ENCODE measurements at places on chromosomes 3 and 15. TPM values are rescaled to one million over a fixed set of nuclear protein-coding genes. Genes with fewer than 3 reads are reported as not detected.

- H3K4me3 ChIP-seq, result no peak overlapping the region
- no peak for DNase-seq
- H3K36me3 ChIP-seq, result peaks cover 20% of the 10 kb centered on the region
- no peak overlapping the region for H3K27ac ChIP-seq
- H3K4me1 ChIP-seq, result no peaks in the 10 kb centered on the region
Measured at GRCh38 chr15:52337198-52337853, 41.7 kb upstream of the MYO5C start.

The CHAC1 gene
- total RNA-seq, result 3.6 TPM

DNA sequence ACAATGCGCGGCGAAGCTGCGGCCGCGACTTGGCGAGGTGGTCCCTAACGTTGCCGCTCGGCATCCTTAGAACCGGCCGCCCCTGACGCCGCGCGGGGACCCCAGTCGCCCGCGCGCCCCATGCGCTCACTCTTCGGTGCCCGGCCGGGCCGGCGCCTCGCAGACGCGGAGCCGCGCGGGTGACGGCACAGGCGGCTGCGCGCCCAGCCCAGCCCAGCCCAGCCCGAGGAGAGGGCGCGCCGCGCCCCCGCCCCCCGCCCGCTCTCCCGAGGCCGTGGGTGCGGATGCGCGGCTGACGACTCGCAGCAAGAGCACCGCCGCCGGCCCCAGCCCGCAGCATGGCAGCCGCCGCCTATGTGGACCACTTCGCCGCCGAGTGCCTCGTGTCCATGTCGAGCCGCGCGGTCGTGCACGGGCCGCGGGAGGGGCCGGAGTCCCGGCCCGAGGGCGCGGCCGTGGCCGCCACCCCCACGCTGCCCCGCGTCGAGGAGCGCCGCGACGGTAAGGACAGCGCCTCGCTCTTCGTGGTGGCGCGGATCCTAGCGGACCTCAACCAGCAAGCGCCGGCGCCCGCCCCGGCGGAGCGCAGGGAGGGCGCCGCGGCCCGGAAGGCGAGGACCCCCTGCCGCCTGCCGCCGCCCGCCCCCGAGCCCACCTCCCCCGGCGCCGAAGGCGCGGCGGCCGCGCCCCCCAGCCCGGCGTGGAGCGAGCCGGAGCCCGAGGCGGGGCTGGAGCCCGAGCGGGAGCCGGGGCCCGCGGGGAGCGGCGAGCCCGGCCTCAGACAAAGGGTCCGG, 437 bp downstream of the KLF13 start:
- H3K27me3 ChIP-seq, result no peaks in the 10 kb centered on the region
- H3K4me3 ChIP-seq, result peak overlapping the region; percentile 62
- peaks cover 12% of the 10 kb centered on the region for H3K36me3 ChIP-seq
- H3K27ac ChIP-seq, result peak overlapping the region; percentile 97

DNA sequence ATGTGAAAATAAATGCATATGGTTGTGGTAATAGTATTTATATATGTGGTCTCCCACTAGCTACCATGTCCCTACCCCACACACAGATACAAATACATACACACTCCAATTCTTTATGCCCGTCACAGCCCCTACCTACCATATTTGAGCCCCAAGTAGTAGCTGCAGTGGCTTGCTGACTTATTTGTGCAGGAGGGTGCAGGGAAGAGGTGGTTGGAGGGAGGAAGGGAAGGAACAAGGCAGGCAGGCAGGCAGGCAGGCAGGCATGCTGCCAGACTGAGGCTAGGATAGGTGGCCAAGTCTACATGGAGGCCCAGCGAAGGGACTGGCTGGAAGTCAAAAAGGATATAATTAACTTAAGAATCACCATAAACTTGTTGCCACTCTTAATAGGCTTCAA, 82.9 kb downstream of the SCN11A start:
- H3K27ac ChIP-seq, result no peak overlapping the region
- H3K36me3 ChIP-seq, result no peaks in the 10 kb centered on the region
- H3K4me1 ChIP-seq, result no peaks in the 10 kb centered on the region
- DNase-seq, result no peak
- H3K27me3 ChIP-seq, result no peaks in the 10 kb centered on the region

DNA sequence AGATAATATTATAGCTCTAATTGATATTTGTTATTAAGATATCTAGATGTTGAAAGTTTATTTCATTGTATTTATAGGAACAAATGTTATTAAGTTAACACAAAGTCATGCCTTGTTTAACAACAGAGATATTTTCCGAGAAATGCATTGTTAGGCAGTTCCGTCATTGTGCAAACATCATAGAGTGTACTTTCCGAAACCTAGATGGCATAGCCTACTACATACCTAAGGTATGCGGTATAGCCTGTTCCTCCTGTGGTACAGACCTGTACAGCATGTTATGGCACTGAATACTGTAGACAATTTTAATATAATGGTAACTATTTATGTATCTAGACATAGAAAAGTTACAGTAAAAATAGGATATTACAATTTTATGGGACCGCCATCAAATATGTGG, 114.3 kb downstream of the NAALADL2 start:
- H3K27me3 ChIP-seq, result no peaks in the 10 kb centered on the region
- no peaks in the 10 kb centered on the region for H3K4me1 ChIP-seq
- H3K36me3 ChIP-seq, result no peaks in the 10 kb centered on the region
- no peak for DNase-seq
- no peak overlapping the region for H3K27ac ChIP-seq

DNA sequence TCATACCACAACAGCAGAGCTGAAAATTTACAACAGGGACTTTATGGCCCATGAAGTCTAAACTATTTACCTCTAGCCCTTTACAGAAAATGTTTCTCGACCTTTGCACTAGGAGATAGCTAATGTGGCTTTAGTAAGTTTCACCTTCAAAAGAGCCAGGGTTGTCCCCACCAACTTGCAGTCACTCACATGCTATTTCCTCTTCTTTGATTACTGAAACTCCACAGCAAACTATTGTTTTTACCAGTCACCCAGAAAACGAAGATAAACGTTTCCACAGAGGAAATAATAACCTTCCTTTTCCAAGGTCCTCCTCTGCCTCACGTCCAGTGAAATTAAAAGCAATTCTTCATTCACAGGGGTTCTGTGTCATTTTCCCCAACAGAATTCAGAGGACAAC, 48.2 kb downstream of the WWTR1 start:
- H3K27me3 ChIP-seq, result no peaks in the 10 kb centered on the region
- H3K4me1 ChIP-seq, result no peaks in the 10 kb centered on the region
- no peaks in the 10 kb centered on the region for H3K36me3 ChIP-seq
- no peak for DNase-seq
- H3K4me3 ChIP-seq, result no peak overlapping the region

The PLSCR2 gene
- 0.61 TPM for total RNA-seq

- no peak for DNase-seq
- no peak overlapping the region for H3K4me3 ChIP-seq
- no peaks in the 10 kb centered on the region for H3K36me3 ChIP-seq
- H3K4me1 ChIP-seq, result no peaks in the 10 kb centered on the region
- no peaks in the 10 kb centered on the region for H3K27me3 ChIP-seq
Measured at GRCh38 chr3:189756582-189757078, 125.4 kb downstream of the TP63 start.

The DNAJA4 gene
- total RNA-seq, result 16.9 TPM

DNA sequence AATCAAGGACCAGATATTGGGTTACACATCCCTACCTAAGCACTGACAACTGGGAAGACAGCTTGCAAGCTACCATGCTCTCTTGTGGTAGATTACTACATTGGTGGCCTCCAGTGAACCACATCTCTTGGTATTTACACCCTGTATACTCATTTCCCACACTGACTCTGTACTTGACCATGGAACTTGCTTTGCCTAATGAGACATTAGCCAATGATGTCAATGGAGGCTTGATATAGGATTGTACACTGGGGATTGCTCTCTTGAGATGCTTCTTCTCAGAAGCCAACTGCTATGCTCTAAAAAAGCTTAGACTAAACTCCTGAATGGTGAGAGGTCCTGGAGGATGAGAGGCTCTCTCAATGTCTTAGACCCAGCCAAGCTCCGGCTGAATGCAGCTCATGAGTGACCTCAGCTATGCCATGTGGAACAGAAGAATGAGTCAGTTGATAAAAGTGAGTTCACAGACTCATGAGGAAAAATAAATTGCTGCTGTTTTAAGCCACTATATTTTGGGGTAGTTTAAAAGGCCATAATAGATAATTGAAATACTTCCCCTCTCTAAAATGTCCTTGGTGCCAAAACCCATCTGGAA, 61.5 kb upstream of the GALNT15 start:
- DNase-seq, result no peak
- H3K27ac ChIP-seq, result no peak overlapping the region
- no peaks in the 10 kb centered on the region for H3K36me3 ChIP-seq
- no peak overlapping the region for H3K4me3 ChIP-seq
- H3K4me1 ChIP-seq, result no peaks in the 10 kb centered on the region

The ITIH1 gene
- total RNA-seq, result 0.53 TPM

DNA sequence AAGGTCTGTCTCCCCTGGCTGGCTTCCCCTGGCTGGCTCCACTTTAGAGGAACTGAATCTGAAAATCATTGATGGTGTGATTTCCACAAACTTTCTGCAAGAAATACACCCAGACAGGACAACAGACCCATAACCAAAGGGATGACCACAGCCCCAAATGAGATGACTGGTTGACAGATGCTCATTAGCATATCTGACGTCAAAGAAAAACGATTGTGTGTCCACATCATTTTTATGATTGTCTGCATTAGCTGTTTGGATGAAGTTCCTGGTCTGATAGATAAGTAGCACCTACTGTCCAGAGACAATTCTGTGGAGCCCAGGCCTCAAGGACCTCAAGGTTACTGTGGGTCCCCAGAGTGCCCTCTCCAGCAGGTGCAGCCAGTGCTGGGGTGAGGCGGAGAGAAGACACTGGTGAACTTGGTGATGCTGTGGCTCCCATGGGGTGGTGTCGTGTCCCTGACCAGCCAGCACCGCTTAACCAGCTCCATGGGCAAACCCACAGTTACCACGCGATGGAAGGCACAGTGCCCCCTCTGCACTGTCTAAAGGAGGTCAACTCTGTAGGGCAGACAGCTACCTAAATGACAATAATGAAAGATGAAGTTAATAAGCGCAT, 127.4 kb downstream of the NSMCE3 start:
- no peaks in the 10 kb centered on the region for H3K36me3 ChIP-seq
- H3K4me3 ChIP-seq, result no peak overlapping the region
- no peaks in the 10 kb centered on the region for H3K27me3 ChIP-seq
- no peak overlapping the region for H3K27ac ChIP-seq

DNA sequence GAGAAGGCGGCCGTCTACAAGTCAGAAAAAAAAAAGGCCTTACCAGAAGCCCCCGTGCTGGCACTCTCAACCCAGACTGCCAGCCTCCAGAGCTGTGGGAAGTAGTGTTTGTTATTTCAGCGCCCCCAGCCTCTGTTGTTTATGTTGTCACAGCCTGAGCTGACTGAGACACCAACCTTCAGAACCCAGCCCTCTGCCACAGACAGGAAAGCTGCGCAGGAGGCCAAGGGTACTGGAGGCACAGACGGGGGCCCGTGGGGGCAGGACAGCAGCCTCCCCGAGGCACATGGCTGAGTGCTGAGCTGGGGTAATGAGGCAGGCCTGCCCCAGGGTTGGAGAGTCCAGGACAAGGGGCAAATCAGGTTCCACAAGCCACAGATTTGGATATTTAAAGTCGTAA, 33.7 kb downstream of the HCN4 start:
- no peak for DNase-seq
- H3K27me3 ChIP-seq, result no peaks in the 10 kb centered on the region
- no peaks in the 10 kb centered on the region for H3K4me1 ChIP-seq

The P3H2 gene
- not detected for total RNA-seq

DNA sequence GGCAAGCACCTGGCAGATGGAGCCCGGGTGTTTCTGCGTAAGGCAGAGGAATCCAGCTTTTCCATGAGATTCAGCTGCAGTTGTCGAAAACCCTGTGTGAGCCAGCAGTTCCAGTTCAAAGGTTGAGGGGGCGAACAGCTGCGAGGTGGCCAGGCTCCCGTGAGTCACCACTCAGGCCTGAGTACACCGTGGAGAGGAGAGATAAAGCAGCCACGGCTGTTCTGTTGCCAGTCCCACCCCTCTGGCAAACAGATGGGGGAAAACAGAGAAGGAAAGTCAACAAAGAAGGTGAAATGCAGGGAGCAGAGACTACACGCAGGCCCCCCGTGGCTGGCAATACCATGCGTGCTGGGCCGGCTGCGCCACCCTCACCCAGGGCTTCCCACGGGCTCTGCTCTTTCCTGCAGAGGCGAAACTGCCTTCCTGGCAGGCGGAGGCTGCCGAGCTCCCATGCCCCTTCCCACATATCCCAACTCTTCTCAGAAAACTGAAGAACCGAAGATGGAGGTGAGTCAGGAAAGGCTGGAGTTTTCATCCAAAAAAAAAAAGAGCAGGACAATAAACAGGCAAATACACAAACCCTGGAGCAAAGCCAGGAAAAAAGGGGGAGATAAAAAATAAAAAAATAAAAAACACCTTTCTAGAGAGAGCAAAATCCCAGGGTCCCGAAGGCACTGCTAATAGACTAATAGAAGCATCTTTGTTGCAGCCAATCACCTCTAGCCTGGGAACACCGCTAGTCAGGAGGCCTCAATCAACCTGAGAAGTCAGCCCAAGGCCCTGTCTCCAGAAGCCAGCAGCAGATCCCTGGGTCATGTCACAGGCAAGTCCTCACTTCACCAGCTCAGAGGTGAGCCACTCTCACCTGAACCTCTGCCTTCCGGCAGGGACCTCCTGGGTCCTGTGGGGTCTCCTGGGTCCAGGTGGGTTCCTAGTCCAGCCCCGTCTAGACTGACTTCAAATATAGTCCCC, 37.7 kb downstream of the FAM174B start:
- H3K27ac ChIP-seq, result no peak overlapping the region
- no peak for DNase-seq
- no peaks in the 10 kb centered on the region for H3K36me3 ChIP-seq

The MYO5C gene
- 4.5 TPM for total RNA-seq

The SUCNR1 gene
- not detected for total RNA-seq

The CEP97 gene
- total RNA-seq, result 15.0 TPM

The C2CD4B gene
- not detected for total RNA-seq

The KLHL6 gene
- 72.6 TPM for total RNA-seq

The ZNF445 gene
- 29.7 TPM for total RNA-seq

DNA sequence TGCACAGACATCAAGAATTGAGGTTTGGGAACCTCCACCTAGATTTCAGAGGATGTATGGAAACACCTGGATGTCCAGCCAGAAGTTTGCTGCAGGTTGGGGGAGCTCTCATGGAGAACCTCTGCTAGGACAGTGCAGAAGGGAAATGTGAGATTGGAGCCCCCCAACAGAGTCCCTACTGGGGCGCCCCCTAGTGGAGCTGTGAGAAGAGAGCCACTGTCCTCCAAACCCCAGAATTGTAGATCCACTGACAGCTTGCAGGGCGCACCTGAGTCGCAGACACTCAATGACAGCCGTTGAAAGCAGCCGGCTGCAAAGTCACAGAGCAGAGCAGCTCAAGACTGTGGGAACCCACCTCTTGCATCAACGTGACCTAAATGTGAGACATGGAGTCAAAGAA, 34.6 kb upstream of the EPHA6 start:
- H3K4me1 ChIP-seq, result no peaks in the 10 kb centered on the region
- no peaks in the 10 kb centered on the region for H3K36me3 ChIP-seq
- no peak for DNase-seq

GRCh38 chr3:122314228-122314876, 10.7 kb upstream of the CSTA start:
- H3K36me3 ChIP-seq, result no peaks in the 10 kb centered on the region
- H3K27ac ChIP-seq, result no peak overlapping the region
- no peaks in the 10 kb centered on the region for H3K4me1 ChIP-seq
- H3K4me3 ChIP-seq, result no peak overlapping the region
- H3K27me3 ChIP-seq, result no peaks in the 10 kb centered on the region

Data from B cell (primary cell).